Ovary (tissue), 10 donors: ENCODE measurements at places on chromosomes 13 and 19. TPM values are rescaled to one million over a fixed set of nuclear protein-coding genes. Genes with fewer than 3 reads are reported as not detected.

DNA sequence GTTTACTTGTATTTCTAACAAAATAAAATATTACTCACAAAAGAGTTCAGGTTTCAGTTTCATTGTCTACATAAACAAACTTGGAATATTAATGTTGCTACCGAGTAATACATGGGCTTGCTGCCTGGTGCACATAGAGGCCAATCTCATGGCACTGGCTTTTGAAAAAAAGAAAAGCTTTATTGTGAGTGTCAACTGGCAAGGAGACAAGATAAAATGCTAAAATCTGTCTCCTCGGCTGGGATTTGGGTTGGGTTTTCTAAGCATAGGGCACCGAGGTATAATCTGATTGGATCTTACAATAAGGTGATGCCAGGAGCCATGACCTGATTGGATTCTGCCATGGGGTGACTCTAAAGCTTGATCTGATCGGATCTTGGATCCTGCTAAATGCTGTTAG, 1519.9 kb upstream of the MIR17HG start:
- no peak for DNase-seq

- DNase-seq = no peak
Observed at GRCh38 chr19:52724701-52725514, 9.9 kb downstream of the ZNF611 start.

DNA sequence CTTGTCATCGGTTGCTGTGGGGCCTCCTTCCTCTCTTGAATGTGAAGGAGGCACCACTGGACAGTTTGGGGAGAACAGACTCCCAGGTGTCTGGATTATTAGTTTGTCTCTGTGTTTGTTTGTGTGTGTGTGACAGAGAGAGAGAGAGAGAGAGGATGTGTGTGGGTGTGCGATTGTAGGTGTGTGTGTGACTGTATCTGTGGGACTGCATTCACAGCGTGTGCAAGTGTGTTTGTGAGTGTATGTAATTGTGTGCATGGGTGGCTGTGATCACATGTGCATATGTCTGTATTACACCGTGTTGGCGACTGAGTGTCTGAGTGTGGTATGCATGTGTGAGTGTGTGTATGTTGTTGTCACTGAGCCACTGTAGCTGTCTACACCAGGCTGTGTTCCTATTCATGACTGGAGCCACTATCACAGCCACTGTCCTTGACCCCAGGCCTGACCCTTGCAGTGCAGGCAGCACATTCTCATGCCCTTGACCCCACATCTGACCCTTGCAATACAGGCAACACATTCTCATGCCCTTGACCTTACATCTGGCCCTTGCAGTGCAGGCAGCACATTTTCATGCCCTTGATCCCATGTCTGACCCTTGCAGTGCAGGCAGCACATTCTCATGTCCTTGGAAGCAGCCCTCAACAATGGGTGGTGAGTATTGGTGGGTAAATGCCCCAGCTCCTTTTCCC, 25.1 kb upstream of the CYP4F8 start:
- no peak for DNase-seq

The CELF5 gene
- 2.1 TPM for total RNA-seq

The CNFN gene
- not detected for total RNA-seq

DNA sequence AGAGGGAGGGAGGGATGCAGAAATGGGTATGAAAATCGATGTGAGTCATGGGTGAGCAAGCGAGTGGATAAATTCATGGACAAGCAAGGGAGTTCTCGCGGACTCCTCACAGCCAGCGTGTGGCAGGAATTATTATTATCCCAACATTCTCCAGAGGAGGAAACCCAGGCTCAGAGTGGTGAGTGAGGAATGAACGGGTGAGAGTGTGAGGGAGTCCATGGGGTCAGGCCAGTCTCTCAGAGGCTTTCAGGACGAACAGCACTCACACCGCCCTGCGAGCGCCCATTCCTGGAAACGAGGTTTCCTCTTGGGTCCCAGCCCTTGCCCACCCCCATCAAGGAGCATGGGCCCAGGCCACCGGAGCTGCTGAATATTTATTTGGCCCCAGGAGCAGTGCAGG, 6.3 kb upstream of the DNAAF3 start:
- no peak for DNase-seq

- DNase-seq = peak; percentile 78
Observed at GRCh38 chr19:1244693-1245451, 3.3 kb downstream of the ATP5F1D start.

The NDUFA7 gene
- total RNA-seq = 38.5 TPM

DNA sequence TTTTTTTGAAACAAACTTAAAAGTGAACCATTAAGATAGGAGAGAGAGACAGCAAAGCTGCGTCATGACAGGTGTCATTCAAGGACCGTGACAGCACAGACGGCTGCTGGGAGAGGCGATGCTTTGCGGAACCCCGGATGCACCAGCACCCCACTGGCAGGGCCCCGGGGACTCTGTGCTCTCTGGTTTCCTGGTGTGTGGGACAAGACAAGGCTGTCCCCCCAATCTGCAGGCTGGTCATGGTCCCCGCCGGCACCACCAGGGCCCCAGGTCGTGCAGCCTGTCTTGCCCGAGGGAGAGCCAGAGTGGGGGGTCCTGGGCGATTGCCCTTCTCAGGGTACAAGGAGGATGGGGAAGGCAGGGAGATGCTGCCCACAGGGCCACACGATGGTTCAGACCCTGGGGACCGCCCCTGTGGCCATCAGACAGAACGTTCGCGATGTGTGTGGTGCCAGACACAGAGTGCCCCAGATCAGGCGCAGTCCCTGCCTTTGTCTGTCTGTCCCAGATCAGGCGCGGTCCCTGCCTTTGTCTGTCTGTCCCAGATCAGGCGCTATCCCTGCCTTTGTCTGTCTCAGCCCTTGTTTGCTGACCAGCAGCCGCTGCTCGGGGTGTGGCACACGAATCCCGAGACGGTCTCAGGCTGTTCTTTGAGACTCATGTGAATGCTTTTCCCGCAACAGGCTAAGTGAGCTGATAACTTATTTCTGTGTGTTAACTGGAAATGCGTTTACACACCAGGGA, 36.1 kb downstream of the ADPRHL1 start:
- no peak for DNase-seq

GRCh38 chr19:10132905-10133304, 13.2 kb upstream of the EIF3G start:
- DNase-seq = no peak

DNA sequence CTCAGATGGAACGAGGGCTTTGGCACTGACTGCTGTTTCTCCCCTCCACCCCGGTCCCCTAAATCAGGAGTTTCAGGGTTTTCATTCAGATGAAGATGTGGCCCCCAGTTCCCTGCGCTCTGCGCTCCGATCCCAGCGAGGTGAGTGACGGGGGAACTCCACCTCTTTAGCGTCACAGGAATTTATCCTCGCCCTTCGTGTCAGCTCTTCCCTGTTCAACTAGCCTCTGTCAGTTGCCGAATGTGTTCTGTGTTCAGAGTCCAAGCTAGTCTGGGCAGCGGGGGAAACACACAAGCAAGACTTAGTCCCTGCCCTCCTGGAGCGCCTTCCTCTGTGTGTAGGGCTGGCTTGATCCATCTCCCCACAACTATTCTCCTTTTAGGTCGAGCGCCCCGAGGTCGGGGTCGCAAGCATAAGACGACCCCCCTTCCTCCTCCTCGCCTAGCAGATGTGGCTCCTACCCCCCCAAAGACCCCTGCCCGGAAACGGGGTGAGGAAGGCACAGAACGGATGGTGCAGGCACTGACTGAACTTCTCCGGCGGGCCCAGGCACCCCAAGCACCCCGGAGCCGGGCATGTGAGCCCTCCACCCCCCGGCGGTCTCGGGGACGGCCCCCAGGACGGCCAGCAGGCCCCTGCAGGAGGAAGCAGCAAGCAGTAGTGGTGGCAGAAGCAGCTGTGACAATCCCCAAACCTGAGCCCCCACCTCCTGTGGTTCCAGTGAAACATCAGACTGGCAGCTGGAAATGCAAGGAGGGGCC, 1.8 kb downstream of the KMT2B start:
- no peak for DNase-seq

DNA sequence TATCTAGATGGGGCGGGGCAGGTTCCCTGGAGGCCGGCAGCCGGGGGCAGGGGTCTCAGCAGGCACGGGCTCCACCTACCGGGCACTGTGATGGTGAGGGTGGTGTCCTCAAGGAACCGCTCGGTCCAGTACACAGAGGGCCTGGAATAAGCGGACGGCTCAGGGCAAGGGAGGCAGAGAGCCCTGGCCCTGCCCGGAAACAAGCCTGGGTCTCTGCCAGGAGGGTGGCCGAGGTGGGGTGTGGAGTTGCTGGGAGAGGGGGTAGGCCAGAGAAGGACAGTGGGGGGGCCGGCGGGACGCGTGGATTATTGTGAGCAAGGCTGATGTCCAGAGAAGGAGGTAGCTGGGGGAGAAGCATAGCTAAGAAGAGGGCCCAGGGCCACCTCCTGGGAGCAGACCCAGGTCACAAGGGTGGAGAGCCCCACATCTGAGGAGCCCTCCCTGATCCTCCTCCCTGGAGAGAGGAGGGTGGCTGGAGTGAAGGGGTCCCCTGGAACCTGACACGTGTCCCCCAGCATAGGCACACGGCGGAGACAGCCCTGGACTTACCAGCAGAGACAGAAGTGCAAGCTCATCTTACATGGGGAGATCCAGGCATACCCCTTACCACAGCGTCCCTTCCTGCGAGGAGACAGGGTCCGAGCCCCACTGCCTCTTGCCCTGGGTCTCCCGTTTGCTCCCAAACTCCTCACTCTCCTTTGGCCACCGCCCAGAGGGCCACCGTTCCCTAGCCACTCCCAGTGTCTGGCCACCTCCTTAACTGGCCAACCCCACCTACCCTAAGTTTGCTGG, 29.0 kb upstream of the MIER2 start:
- DNase-seq = no peak

GRCh38 chr13:90414691-90415596, 932.5 kb upstream of the MIR17HG start:
- no peak for DNase-seq

DNA sequence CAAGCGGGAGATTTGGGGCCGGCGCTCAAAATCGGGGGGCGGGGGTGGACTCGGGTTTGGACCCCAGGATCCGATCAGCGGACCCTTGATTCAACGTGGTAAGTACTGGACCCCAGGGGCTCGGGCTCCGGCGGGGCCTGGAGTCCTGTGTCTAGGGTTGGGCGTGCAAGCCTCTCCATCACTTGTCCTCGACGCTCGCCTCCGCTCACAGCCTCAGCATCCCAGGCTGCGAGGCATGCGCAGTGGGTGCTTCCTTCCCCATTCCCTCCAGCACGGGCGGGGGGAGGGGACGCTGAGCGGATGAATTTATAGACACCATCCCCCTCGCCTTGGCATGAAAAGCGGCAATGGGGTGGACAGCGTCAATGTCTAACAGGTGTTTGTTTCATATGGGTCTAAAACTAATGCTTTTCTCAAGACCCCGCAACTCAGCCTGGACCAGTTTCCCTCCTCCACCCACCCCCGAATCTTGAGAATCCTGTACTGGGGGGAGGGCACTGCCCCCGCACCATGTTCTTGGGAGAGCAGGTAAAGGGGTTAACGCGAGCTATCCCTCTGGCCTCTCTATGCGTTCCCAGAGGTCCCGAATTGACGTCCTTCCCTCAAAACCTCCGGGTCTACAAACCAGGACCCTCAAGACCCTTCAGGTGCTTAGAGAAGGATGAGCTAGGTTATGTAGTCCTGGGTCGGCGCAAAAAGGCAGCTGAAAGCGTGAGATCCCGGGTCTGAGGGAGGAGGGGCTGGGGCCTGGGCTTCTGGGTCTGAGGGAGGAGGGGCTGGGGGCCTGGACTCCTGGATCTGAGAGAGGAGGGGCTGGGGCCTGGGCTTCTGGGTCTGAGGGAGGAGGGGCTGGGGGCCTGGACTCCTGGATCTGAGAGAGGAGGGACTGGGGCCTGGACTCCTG, 579 bp downstream of the CPT1C start:
- DNase-seq = peak; percentile 74

The ADGRE3 gene
- 0.13 TPM for total RNA-seq

DNA sequence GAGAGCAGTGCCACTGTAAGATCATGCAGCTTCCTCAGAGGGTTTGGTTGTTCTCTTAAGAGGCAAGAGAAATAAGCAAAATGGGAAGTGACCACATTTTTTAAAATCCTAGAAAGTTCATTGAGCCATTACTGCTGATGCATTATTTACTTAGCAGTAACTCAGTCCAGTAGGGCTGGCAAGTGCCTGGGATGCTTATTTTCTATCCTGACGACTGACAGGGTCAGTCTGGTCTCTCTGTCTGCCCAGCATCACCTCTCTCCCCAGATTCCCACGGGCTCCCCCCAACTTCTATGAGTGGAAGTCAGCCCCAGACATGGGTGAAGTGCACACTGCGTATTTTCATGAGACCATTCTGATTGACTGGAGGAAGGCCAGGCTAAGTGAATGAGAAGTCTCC, 10.4 kb downstream of the SHISA2 start:
- DNase-seq = no peak

GRCh38 chr19:4861147-4861546, 6.3 kb downstream of the PLIN3 start:
- DNase-seq = no peak

GRCh38 chr13:33459702-33460101, 174.1 kb upstream of the STARD13 start:
- no peak for DNase-seq

The DIRAS1 gene
- 8.3 TPM for total RNA-seq

- no peak for DNase-seq
Observed at GRCh38 chr13:50170447-50171037, 155.3 kb downstream of the KCNRG start.

The RPS16 gene
- total RNA-seq = 3,321 TPM

GRCh38 chr13:29073755-29074154, 253.6 kb downstream of the MTUS2 start:
- no peak for DNase-seq

GRCh38 chr13:97945792-97946419, 7.6 kb upstream of the IPO5 start:
- no peak for DNase-seq

- no peak for DNase-seq
Observed at GRCh38 chr13:44884076-44884729, 105.1 kb downstream of the NUFIP1 start.

- no peak for DNase-seq
Observed at GRCh38 chr13:113397608-113398425, 33.9 kb upstream of the GRTP1 start.

The LCP1 gene
- 24.7 TPM for total RNA-seq

The COL4A1 gene
- total RNA-seq = 73.2 TPM

GRCh38 chr19:19113040-19113626, 25.1 kb downstream of the TMEM161A start:
- no peak for DNase-seq

The CYP2A7 gene
- 0.45 TPM for total RNA-seq

GRCh38 chr19:15640294-15640903, at the start of gene CYP4F3:
TSS of gene CYP4F3 (plus strand) at chr19:15640897. CDS start at chr19:15641416, 519 bp downstream.
- peak; percentile 22 for DNase-seq

The ZNF814 gene
- total RNA-seq = 11.4 TPM

- no peak for DNase-seq
Observed at GRCh38 chr19:18897094-18898029, 1.4 kb upstream of the CERS1 start.

DNA sequence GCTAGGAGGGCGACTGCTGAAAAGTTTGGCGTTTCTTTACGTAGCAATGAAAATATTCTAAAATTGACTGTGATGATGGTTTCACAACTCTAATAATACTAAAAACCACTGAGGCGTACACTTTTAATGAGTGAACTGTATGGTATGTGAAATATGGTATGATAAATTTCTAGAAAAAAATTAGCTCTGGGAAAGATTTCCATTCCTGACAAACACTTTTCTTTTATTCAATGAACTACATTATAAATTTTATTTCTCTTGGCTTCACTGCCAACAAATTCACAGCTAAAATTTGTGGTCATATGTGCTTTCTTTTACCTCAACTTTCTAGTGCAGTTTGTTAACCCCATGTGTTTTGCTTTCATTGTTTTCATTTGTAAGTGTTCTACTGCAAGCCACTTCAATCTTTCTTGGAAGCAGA, 11.1 kb downstream of the ZC3H13 start:
- no peak for DNase-seq
